Muscle of leg (tissue), 16 donors: ENCODE measurements at places on chromosomes 6 and 20. TPM values are rescaled to one million over a fixed set of nuclear protein-coding genes. Genes with fewer than 3 reads are reported as not detected.

GRCh38 chr6:72825315-72825911 is 203.5 kb downstream of the KCNQ5 start:
- no peaks in the 10 kb centered on the region for H3K27me3 ChIP-seq
- no peak overlapping the region for H3K27ac ChIP-seq
- H3K4me3 ChIP-seq: no peak overlapping the region
- no peaks in the 10 kb centered on the region for H3K36me3 ChIP-seq

DNA sequence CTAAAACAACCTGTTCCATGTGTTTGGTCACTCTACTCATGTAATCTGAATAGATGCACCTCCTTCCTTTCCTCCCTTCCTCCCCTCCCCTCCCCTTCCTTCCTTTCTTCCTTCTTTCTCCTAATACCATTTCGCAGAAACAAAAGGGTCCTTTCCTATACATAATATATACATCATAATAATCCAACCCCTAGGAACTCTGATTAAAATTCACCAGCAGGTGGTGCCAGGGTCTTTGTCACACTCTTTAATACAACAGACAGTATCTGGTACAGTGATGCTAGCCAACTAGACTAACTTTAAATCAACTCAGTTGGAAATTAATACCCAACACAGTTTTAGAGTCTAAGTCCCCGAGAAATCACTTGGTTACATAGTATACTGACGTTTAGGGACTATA is 181.2 kb upstream of the SHLD1 start:
- H3K4me3 ChIP-seq: no peak overlapping the region
- peaks cover 28% of the 10 kb centered on the region for H3K36me3 ChIP-seq
- no peaks in the 10 kb centered on the region for H3K27me3 ChIP-seq
- no peak overlapping the region for H3K27ac ChIP-seq

Gene SIGLEC1
- polyA plus RNA-seq: 6.2 TPM

DNA sequence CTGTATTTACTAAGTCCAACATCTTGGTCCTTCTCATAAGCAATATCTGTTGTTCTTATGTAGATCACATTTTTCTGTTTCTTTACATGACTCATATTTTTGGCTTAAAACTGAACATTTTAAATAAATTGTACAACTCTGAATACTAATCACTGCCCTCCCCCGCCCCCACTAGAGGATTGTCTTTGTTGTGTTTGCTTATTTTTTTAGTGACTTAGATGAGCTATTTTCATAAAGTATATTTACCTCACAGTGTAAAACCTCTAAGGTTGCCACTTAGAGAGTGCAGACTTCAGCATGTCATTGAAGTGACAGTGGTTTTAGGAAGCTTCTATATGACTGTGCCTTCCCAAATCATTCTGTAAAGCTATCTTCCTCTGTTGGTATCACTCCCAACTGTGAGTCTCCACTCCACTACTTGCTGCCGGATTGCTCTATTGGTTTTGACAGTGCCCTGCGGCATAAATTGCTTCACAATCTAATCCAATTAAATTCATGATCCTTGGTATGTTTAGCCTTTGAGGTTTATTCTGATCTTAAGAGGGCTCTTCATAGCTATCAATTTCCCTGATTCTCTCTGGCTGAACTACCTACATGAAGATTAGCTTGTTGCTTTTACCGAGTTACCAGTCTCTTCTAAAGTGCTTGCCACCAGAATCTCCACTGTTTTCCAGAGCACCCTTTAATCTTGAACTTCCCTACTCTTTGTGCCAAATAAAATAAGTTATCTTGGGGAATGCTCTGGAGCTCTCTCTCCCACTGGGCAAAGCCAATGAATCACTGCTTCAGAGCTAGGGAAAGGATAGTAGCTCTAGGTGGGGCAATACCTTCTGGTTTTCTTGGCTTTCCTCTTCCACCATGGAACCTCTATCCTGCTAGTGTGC is 33.0 kb downstream of the SPTLC3 start:
- no peak overlapping the region for H3K27ac ChIP-seq
- H3K4me3 ChIP-seq: no peak overlapping the region
- H3K27me3 ChIP-seq: no peaks in the 10 kb centered on the region
- H3K36me3 ChIP-seq: no peaks in the 10 kb centered on the region
- no peak for DNase-seq
- no peaks in the 10 kb centered on the region for H3K4me1 ChIP-seq

DNA sequence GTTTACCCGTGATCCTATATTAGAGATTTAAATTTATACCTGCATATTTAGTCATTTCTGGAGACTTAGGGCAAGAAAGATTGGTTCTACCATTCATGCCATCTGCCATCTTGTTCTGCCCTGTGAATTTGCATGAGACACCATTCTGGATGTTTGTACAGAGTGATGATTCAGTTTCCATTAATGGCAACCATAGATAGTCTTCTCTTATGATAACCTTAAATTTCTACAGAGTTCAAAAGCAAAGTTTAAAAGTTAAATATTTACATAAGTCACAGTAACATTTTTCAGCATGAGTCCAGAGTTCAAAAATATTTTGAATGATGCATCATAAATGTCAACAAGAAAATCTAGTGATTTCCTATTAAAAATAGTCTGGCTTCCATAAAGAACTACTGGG is 23.2 kb downstream of the PLCB1 start:
- H3K27ac ChIP-seq: peak overlapping the region; percentile 24
- no peaks in the 10 kb centered on the region for H3K36me3 ChIP-seq
- DNase-seq: no peak
- no peaks in the 10 kb centered on the region for H3K27me3 ChIP-seq
- no peak overlapping the region for H3K4me3 ChIP-seq

Gene RIPOR2
- polyA plus RNA-seq: 27.3 TPM

DNA sequence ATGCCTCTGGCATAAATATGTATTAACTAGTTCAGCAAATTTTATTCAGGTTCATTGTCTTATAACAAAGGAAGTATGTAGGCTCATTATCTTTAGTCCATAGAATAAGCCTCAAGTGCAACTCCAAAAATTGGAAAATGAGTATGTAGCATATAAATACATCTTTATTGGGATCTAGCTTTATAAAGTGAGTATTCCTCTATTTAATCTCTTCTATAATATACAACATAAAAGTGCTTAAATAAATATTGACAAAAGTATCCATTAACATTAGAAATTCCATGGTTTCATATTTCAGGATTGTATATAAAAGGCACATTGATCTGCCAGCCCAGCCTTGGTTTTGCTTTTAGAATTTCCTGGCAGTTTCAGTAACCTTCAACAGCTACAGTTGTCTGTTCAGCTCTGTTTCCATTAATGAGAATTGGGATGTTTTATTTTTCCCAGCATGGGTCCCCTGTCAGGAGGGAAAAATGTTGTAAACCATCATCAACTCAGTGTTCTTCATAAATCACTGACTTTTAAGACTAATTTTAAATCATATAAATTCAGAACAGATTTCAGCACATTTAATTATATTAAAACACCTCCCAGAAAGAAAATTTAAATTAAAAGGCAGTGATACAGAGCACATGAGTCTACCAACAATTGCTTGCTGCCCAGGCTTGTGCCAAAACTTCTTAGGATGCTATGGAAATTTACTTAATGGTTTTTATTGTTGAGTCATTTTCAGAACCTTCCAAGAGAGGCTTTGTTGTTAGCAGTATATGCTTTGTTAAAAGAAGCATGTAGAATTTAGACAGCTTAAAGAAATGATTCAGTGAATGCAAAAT is 119.7 kb downstream of the ADGRG6 start:
- no peaks in the 10 kb centered on the region for H3K27me3 ChIP-seq
- DNase-seq: peak; percentile 50
- H3K36me3 ChIP-seq: no peaks in the 10 kb centered on the region
- H3K4me1 ChIP-seq: no peaks in the 10 kb centered on the region
- no peak overlapping the region for H3K4me3 ChIP-seq

DNA sequence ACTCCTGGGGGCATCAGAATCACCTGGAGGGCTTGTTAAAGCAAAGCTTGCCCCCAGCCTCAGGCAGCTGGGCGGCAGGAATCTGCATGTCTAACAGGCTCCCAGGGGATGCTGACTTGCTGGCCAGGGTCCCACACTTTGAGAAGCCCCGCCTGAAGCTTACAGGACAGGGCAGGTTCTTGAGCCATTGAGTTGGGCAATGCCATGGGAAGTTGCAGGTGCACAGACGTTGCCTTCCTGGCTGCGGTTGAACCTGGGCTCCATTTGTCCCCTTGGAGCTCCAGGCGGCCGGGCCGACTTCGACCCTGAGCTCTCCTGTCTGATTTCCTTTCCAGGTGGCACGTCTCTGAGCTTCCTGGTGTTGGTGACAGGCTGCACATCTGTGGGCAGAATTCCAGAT is 46.8 kb downstream of the SYNJ2 start:
- H3K36me3 ChIP-seq: peaks cover 11% of the 10 kb centered on the region
- DNase-seq: no peak
